ENCODE measurements at places on chromosomes 7 and 10.
A peak's percentile ranks its signal among the peaks of the same experiment; 100 is the strongest.

GRCh38 chr10:47421057-47421952, 37.2 kb upstream of the ZNF488 start:
- DNase-seq = no peak

DNA sequence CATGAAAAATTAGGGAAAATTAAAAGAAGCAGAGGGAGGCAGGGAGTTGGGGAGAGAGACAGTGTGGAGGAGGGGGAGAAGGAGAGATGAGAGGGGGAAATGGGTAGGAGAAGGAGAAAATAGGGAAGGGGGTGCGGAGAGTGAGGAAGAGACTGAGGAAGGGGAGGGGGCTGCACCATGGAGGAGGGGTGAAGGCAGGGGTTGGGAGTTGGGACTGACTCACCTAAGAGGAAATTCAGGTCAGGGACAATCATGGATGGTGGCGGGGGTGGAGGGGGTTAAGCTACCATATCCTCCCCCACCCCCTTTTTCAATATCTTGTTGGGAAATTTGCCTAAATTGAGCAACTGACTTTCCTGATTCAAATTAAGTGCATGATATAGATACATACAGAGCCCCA, 8.0 kb downstream of the GRK5 start:
- DNase-seq = no peak

DNA sequence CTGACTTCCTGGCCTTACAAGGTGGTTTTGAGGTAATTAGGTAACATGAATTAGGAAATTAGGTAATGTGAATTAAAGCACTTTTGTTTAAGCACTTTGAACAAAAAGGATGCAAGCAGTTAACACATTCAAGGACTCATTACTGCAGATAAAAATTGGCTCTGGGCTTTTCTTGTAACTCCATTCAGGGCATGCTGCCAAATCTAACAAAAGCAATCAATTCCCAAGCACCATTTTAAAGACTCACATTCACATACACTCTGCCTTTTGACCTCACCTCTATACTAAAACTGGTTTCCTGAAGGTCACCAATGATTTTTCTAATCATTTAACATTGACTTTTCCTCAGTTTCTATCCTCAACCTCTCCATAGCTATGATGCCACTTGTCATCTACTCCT, 251.2 kb upstream of the RHOBTB1 start:
- DNase-seq = no peak

DNA sequence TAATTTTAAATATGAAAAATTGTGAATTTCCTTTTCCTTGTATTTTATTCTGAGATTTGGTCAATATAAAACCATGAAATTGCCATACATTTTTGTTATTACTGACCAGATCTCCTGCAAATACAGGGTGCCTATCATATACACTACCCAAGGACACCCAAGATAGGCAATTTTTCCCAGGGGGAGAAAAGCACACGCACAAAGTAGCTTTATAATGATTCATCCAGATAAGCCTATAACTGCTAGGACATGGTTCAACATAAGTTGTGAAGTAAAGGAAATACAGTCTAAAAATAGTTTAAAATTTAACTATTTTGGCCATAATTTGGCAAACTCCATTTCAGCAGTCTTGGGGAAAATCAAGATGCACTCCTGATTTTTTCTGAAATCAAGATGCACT, 4.8 kb downstream of the RUFY2 start:
- DNase-seq = no peak

- no peak for DNase-seq
Observed at GRCh38 chr7:16463949-16464715, 1.4 kb downstream of the SOSTDC1 start.

- no peak for DNase-seq
Observed at GRCh38 chr7:134037991-134038390, 89.1 kb upstream of the LRGUK start.

DNA sequence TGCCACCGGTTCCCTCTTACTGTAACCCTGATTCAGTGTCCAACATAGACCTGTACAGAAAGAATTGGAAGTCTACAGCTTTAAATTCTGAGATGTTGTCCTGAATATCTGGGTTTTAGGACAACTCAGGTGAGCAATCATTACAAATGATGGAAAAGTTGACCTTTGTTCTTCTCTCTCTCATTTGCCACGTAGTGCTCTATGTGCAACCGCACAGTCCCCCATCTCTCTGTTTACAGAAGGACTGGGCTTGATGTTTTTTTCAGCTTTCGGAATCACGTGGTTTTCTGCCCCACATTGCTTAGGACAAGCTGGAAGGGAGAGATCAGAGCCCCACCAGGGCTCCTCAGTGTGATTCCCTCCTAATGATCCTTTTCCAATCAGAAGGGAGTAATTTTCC, 22.2 kb downstream of the NEUROD6 start:
- DNase-seq = no peak

DNA sequence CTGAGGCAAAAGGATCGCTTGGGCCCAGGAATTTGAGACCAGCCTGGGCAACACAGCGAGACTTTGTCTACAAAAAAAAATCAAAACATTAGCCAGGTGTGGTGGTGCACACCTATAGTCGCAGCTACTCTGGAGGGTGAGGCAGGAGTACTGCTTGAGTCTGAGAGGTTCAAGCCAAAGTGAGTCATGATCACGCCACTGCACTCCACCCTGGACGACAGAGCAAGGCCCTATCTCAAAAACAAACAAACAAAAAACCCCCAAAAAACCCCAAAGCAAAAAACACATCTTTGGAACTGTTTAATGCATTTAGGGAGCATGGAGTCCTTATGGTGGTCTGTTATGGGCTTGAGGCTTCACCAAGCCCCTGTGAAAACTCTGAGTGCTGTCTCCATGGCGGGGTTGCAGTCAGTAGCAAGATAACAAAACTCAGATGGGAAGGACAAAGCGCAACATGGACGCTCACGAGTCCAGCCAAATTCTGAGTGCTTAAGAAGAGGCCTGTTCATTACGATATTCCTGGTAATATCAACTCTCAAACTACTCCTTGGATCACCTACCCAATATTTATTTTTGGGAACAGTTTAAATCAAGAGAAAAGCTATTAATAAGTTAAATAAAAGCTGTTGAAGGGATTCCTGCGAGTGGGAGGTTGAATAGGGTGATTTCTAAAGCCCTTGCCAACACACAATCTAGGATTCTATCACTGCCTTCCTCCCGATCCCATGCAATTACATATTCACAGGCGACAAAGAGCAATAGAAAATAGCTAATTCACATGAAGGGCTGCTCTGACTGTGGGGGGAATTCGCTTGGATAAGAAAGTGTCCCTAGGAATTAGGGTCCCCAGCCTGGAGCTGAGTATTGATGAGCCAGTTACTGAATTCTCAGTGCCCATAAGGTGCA, 123.3 kb downstream of the HIPK2 start:
- DNase-seq = no peak

DNA sequence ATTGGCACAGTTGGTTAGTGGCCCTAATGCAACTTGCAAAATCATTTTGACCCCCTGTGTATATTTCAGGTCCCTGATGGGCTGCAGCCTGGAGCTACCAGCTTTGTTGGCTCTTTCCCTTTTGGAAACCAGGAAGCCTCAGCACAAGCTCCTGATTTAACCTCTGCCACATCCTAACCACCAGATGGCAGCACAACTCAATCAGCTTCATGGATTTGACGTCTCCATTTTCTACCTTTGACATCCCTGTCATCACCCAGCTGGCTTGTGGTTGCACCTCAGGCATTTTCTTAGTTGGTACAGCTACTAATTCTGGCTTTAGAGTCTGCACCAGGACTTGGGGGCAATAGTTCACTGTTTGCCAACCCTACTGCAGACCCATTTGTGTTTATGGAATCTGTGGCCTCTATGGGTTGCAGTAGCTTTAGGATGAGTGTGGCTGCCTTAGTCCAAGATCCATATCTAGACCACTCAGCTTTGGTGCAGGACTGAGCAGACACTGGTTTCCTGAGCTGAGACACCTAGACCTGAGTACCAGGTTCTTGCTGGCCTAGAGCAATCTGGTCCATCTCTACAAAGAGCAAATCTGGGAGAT, 456.2 kb downstream of the REEP3 start:
- no peak for DNase-seq

- no peak for DNase-seq
Observed at GRCh38 chr10:17586821-17587234, 30.3 kb downstream of the HACD1 start.

DNA sequence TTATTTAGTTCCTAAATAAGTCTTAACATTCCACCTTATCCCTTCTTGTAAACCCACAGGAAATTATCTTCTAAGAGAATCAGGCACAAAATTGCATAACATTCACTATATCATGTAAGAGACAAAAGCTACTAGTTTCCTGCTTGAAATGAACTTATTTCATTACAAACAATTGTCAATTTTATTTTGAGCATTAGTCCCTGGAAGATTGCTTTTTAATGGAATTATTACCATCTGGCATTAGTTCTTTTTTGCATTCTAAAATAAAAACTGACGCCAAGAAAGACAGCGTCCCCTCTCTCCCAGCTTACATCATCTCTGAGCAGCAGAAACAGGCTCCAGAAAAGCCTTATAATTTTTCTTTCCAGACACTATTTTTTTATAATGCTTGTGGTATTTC, 121.8 kb downstream of the NOC3L start:
- DNase-seq = no peak

GRCh38 chr7:4085937-4086691, 596.0 kb upstream of the FOXK1 start:
- no peak for DNase-seq

DNA sequence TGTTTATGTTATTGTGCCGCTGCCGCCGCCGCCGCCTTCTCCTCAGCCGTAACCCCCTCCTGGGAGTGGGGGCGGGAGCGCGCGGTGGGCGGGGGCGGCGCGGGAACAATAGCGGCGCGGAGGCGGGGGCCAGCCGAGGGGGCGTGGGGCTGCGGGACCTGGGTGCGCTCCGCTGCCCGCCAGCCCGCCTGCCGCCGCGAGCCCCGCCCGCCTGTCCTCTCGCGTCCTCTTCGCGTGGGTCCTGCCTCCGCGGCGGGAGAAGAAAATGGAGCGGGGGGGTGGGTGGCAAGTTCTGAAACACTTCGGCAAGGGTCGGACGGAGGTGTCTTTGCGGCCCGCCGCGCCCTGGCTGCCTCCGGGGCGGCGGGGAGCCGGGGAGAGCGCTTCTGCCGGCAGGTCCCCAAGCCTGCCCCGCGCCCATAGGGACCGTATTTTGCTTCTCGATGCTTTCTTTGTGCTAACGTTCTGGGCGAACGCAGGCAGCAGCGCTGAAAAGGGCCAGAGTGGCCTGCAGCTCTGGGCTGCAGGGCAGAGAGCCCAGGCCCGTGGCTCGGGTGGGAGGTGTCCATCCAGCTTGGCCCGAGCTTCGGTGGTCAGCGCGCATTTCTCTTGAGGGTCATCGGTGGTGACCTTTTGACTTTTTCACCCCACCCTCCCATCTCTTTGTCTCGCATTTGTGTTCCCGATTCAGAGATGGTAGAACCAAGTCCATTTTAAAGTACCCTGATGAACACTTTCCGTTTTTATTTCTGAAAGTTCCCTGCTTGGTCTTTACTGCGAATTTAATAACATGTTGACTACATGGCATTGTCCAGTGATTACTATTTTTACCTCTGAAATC, 613 bp downstream of the MAPK8 start:
- peak; percentile 8 for DNase-seq

- DNase-seq = peak; percentile 48
Observed at GRCh38 chr7:73342645-73343044, 14.7 kb downstream of the FKBP6 start.

DNA sequence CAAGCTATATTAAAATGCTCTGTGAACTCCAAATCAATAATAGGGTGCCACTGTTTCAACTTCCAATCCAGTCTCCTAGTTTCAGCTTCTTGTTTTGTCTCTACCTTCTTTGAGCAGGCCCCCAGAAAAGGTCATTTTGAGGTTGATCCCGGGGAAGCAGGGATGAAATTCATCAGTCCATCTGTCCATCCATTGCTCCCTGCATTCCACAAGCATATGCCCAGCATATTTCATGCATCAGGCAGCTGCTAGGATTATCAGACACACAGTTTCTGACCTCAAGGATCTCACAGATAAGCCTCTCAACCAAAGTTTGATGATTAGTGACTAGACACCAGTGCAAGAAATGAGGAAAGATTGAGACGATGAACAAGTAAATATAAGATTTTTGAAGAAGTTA, 186.6 kb upstream of the PDE1C start:
- DNase-seq = no peak

GRCh38 chr7:156179872-156180390, 367.7 kb upstream of the SHH start:
- no peak for DNase-seq

GRCh38 chr7:17234398-17235031, 63.9 kb upstream of the AHR start:
- no peak for DNase-seq
